ENCODE measurements at places on chromosomes 16 and 17.

DNA sequence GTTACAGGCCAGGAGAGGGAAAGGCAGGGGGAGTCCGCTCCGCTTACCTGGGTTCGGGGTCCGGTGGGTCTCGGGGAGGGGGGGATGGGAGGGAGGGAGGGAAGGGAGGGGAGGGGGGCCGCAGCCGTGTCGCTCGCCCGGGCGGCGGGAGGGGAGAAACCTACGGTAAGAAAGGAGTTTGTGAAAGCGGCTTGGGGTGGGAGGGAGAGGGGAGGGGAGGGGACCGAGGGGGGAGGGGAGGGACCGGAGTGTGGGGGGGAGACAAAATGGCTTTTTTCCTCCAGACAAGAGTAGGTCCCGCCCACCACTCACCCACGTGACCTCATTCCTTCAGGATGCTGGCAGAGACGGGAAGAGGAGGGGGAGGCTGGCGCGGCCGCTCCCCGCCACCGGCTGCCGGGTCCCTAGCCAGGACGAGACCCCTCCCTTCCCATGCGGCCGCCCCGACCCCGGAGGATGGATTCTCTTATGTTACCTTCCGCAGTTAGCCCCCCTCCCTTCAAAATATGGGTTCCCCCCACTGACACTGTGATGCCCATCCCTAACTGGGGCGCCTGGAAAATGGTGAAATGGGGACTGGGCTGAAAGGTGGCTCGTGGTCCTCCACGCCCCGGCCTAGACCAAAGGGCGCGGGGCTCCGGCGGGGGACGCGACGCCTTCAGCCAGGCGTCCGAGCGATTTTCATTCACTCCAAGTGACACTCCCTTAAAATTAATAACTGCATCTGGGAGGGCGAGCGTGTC, at the start of gene PCGF2:
PCGF2 (minus strand) TSS at position 188 of the 743 bp plus-strand sequence. CDS start 7,934 bp downstream, outside the sequence.
- ATAC-seq = no peak

DNA sequence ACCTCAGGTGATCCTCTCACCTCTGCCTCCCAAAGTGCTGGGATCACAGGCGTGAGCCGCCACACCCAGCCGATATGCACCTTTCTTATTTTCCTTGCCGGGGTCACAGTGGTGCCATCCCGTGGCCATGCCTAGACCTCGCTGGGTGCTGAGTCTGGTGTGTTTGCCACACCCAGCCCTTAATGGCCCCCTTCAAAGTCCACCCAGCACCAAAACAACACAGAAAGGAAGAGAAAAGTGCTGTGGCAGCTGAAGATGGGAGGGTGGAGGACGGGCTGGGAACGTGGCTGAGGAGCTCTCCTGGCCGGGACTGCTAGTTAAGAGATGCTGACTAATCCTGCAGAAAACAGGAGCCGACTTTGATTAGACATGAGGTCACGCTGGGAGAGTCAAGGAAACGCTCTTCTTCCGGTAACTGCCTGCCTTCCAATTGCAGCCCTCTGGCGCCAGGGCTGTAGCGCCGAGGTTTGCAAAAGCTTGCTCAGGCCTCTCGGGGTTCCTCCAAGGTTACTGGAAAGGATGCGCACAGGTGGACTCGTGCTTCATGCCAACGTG, 10.9 kb downstream of the SLC43A2 start:
- ATAC-seq = no peak

- ATAC-seq = no peak
Measured at GRCh38 chr16:68344252-68344651, 33.4 kb downstream of the PRMT7 start.

DNA sequence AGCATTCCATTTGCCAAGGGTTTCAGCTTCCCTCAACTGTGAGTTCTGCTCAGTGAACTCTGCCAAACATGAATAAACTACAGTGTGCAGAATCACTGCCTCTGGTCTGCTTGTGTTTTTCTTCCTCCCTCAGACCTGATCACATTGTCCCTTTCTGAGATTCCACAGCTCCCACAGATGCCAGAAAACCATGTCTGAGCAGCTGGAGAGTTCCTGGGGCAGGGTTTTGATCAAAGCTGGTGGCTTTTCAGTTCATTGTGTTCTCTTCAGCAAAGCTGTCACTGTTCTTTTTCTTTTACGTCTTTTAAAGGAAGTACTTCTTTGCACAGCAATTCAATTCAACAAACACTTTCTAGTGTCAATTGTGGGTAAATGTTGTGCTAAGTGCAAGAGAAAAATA, 555.8 kb downstream of the RBFOX1 start:
- ATAC-seq = no peak

GRCh38 chr16:53502331-53503269, at the start of gene AKTIP:
Gene AKTIP, minus strand, starts transcription at chr16:53503209. Its CDS starts 2,950 bp downstream, at chr16:53500259.
- ATAC-seq = peak; percentile 6

- ATAC-seq = no peak
Measured at GRCh38 chr17:42612013-42612412, 2.5 kb downstream of the TUBG1 start.

- ATAC-seq = no peak
Measured at GRCh38 chr17:7029096-7029495, 6.2 kb downstream of the BCL6B start.

DNA sequence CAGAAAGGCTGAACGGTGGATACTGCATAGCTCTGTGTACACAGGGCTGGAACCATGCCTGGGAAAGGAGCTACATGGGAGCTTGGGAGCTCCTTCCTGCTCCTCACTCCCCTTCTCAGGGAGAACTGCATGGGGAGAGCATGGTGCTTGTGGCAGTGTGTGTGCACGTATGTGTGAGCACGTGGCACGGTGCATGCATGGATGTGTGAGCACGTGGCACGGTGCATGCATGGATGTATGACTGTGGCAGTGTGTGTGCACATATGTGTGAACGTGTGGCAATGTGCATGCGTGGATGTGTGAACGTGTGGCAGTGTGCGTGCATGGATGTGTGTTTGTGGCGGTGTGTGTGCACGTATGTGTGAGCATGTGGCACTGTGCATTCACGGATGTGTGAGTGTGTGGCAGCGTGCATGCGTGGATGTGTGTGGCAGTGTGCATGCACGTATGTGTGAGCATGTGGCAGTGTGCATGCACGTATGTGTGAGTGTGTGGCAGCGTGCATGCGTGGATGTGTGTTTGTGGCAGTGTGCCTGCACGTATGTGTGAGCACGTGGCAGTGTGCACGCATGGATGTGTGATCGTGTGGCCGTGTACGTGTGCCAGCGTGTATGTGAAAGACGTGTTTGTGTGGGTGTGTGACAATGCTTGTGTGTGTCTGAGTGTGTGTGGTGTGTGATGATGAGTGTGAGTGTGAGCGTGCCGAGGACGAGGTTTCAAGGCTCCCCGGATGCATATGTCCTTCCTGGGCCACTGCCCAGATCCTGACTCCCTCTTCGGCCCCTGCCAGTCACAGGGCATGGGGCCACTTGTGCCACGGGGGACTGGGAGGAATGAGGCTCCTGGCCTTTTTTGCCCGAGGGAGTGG, 52.4 kb upstream of the JPH3 start:
- no peak for ATAC-seq

DNA sequence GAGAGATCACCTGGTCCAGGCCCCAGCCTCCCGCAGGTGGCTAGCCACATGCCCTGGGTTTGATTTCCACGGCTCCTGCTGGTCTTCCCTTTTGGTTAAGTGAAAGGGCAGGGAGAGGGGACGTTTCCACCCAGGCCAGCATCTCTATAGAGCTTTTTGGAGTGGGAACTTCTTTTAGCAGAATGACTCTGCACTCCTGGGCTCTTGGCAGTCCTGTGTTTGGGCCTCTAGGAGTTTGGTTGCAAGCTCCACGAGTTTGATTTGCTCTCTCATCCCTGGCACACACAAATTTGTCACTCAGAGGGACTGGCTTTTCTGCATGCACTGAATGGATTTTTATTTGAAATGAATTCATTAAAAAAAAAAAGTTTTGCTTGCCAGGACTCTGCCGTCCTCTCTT, 32.8 kb downstream of the MSI2 start:
- no peak for ATAC-seq

- ATAC-seq = peak; percentile 89
Measured at GRCh38 chr16:89422905-89423630, 67.3 kb downstream of the ANKRD11 start.

- no peak for ATAC-seq
Measured at GRCh38 chr17:33137426-33137825, 145.8 kb downstream of the SPACA3 start.
